ENCODE measurements at places on chromosomes 11 and 22.

- H3K4me3 ChIP-seq, result no peak overlapping the region
- no peaks in the 10 kb centered on the region for H3K27me3 ChIP-seq
- DNase-seq, result no peak
- no peak overlapping the region for H3K27ac ChIP-seq
These were observed 1077.9 kb downstream of the DLG2 start for GRCh38 chr11:84549217-84549616.

GRCh38 chr22:37218771-37219411, 6.6 kb upstream of the SSTR3 start:
- DNase-seq, result no peak
- no peak overlapping the region for H3K27ac ChIP-seq
- H3K4me1 ChIP-seq, result no peaks in the 10 kb centered on the region
- H3K36me3 ChIP-seq, result no peaks in the 10 kb centered on the region

- no peak overlapping the region for H3K27ac ChIP-seq
- no peak for DNase-seq
These were observed 68.4 kb downstream of the TCF20 start for GRCh38 chr22:42202048-42202447.

DNA sequence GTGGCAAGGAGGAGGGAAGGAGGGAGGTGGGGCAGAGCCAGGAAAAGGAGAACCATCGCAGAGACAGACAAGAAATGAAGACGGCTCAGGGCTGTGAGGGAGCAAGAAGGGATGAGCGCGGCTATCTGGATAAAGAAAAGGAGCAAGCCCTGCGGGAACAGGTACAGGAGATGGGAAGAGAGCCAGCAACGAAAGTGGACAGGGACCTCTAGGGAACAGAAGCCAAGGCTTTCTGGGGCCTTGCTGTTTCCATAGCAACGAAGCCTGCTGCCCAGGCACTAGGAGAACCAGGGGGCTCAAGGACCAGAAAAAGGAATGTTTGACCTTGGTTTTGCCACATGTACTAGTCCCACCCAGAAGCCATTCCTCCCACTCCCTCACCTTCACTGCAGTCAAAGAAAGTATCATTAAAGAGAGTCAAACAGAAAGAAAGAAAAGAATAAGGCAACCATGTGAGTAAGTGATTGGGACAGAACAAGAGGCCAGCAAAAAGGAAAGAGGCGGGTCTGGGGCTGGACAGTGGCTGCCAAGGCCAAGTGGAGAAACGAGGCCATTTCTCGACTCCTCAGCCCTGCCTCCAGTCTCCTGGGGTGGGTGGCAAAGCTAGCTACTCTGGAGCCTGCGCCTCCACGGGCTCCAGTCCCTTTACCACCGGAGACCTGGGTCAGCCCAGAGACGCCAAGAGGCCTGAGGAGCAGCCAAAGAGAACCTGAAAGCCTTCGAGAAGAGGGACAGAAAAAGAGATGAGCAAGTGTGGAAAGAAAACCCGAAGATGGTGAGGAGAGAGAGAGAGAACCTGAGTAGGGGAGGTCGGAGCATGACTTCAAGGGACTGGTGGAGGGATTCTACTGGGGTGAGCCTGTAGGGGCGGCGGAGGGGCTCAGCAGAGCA, 35.1 kb downstream of the NRXN2 start:
- H3K4me3 ChIP-seq, result no peak overlapping the region
- H3K4me1 ChIP-seq, result peaks cover 3% of the 10 kb centered on the region
- H3K36me3 ChIP-seq, result no peaks in the 10 kb centered on the region
- peaks cover 2% of the 10 kb centered on the region for H3K27me3 ChIP-seq
- DNase-seq, result no peak
- H3K27ac ChIP-seq, result no peak overlapping the region

All from neuronal stem cell (in vitro differentiated cells).